ENCODE measurements at places on chromosomes 11 and 22.

GRCh38 chr22:42872821-42873220, 15.7 kb upstream of the ARFGAP3 start:
- DNase-seq = no peak

DNA sequence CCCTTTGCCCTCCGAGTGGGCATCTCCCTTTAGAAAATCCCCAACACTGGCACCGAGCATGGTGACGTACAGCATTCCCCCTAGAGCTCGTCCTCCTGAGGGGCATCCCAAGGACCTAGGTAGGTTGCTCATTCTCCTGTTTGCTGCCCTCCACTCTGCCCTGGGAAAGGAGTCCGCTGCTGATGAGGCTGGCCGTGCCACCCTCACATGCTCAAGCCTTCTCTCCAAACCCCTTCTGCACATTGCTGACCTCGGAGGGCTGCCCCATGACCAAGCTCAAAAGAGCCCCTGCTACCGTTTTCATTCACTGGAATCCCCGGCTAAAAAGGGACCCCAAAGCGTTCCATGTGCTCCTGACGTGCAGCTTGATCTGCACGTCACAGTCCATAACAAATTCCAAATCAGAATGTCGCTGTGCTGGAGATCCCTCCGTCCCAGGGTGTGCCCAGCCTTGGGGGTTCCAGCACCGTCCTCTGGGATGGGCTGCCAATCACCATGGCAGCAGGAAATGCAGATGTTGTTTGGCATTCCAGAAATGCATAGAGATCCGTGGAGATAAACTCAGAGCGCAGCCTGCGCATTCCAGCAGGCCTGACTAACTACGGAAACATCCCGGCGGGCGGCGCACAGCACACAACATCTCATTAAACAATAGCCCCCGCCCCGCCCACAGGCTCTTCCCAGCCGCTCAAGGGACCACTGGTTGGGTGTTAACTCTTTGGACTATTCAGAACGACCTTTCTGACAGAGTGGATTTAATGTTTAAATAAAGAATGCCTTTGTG, 26.3 kb upstream of the GNB1L start:
- DNase-seq = peak; percentile 93

- DNase-seq = no peak
Observed at GRCh38 chr11:17752144-17752543, 17.6 kb downstream of the KCNC1 start.

- no peak for DNase-seq
Observed at GRCh38 chr11:85961930-85962363, 106.8 kb downstream of the CCDC83 start.

- DNase-seq = no peak
Observed at GRCh38 chr11:8203414-8203715, 34.5 kb upstream of the RIC3 start.

DNA sequence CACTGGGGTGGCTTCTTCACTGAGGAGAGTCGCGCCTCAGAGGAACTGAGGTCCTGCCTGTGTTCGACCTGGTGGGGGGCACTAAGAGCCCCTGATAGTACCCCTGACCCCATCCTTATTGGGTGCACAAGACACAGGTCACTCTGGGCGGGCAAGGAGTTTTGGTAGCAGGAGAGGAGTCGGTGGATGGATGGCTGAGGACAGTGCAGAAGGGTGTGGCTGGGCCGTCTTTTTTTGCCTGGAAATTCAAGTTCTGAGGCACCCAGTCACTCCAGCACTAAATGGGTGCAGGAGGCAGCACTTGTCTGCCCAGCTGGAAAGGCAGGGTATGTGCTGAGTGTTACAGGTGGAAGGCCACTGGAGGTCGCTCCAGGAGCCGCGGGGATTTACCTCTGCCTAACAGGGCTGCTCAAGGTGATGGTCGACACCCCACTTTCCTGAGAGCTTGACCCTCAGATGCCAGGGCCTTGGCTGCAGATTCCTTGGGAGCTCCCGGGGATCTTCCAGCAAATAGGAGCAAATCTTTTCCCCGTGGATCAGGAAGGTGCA, 960 bp downstream of the TSSC4 start:
- no peak for DNase-seq

- DNase-seq = no peak
Observed at GRCh38 chr11:126059238-126059781, 3.4 kb downstream of the CDON start.

DNA sequence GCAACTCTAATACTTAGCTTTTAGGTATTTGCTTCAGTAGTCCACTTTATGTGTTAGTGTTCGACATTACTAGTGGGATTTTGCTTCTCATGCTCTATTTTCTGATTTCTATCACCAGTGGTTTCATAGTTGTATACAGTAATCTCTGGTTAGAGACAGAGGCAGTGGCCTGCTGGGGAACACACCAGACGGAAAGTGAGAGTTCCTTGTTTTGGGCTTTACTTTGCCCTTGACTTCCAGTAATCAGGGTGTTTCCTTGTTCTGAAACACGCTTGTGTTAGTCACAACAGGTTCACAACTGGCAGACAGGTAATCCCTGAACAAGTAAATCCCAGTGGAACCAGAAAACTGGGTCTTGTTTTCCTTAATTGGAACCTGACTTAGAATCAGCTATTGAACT, 56.0 kb downstream of the PACS1 start:
- DNase-seq = no peak

GRCh38 chr11:80155412-80156017, 714.7 kb upstream of the TENM4 start:
- DNase-seq = peak; percentile 34

DNA sequence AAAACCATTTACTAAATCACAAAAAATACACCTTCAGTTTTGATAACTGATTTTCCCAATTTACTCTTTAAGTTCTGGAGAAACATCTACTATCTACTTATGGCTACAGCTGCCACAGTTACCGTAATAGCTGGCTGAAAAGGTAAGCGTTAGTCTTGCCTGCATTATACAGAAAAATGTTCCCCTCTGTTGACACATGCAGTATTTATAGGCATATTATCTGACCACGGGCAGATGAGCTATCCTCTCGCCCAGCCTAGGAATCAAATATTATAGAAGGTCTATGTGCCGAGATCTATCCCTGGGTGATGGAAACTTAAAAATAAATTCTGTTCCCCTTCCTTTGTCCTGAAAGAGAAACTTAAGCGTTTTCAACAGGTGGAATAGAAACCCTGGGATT, 283.8 kb downstream of the CADM1 start:
- DNase-seq = no peak

GRCh38 chr11:114794048-114794684, 115.8 kb downstream of the NXPE2 start:
- no peak for DNase-seq

- peak; percentile 31 for DNase-seq
Observed at GRCh38 chr11:30855383-30856006, 269.3 kb upstream of the MPPED2 start.

- no peak for DNase-seq
Observed at GRCh38 chr11:48184452-48184851, 32.2 kb upstream of the OR4B1 start.

DNA sequence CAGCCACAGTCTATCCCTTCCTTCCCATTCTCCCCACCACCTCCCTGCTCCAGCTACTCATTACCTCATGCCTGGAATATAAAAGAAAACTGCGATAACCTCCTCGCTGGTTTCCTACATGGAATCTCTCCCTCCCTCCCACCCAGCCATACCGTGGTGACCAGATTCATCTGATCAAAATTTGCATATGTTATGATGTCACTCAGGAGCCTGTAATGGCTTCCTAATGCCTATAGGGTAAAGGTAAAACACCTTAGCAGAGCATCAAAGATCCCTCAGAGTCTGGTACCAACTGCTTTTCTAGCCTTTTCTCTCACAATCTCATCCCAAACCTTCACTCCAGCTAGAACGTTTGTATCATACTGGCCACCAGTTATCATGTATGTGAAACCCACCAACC, 19.6 kb downstream of the RTN4RL2 start:
- DNase-seq = no peak

DNA sequence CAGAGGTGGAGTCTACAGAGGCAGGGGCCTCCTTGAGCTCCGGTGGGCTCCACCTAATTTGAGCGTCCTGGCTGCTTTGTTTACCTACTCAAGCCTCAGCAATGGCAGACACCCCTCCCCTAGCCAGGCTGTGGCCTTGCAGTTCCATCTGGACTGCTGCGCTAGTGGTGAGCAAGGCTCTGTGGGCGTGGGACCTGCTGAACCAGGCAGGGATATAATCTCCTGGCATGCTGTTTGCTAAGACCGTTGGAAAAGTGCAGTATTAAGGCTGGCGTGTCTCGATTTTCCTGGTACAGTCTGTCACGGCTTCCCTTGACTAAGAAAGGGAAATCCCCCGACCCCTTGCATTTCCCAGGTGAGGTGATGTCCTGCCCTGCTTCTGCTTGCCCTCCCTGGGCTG, 77.7 kb downstream of the GDPD4 start:
- DNase-seq = peak; percentile 81

DNA sequence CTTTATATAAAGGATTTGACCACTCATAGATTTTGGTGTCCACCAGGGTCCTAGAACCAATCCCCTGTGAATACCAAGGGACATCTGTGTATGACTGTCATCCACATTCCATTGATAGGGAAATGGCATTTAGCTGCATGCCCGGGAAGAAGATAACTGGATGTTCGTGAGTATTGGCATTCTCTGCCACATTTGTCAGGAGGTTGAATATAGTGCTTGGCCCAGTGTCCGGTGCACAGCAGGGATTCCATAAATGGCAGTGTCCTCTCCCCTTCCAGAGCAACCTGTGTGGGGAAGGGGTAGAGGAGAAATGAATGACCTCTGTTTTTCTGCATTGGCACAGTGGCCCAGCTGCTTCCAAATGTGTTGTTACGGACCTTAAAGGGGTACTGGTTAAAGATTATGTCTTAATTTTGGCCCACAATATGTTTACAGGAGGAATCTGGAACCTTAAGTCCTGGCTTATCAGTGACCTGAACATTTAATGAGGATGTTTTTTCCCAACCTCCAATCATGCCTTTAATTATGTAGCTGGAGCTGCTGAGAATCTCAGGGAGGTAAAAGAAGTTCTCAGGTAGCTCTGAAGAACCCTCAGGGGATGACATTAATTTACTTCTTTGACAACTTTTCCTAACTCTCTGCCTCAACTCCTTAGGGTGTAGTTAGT, 33.6 kb upstream of the OR4B1 start:
- no peak for DNase-seq

- DNase-seq = no peak
Observed at GRCh38 chr22:22893891-22894739, 6.5 kb downstream of the IGLL5 start.

DNA sequence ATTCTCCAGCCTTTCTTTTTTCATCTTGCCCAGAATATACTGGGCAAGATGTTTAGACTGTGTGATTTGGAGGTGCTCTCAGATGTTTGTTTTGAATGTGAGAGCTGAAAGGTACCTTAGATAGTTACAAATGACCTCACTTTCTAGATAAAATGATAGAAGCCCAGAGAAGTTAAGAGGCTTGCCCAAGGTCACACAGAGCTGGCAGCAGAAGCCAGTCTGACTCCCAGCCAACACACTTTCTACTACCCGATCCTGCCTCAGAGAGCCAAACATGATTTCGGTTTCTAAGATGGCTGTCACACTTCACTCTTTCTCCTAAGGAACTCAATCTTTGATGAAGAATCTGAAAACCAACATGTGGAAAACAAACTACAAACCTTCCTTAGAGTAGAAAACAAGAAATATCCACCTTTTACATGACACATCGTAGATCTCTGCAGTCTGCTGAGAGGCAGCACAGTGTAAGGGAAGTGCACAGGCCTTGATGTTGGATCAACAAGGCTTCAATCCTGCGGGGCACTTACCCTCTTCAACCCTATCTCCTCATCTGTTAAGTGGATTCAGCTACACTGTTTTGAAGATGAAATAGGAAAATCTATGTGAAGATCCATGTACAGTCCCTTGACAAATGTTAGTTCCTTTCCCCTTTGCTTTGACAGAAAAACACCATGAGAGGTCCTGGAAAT, 58.6 kb downstream of the SYTL2 start:
- no peak for DNase-seq

DNA sequence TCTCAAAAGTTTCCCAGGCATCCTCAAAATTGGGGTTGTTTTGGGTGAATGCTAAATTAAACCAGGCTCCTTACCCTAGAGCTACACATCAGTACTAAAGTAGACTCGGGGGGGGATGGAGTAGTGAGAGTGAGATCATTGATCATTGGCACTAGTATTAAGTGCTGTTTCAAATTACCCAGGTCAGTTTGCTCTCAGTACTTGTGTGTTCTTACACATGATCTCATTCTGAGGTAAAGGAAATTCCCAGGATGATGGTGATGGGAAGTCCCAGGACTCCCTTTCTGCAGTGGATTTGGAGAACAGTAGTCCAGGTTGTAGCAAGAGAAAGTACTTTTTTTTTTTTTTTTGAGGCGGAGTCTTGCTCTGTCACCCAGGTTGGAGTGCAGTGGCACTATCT, 12.5 kb downstream of the RBM4 start:
- DNase-seq = peak; percentile 30

DNA sequence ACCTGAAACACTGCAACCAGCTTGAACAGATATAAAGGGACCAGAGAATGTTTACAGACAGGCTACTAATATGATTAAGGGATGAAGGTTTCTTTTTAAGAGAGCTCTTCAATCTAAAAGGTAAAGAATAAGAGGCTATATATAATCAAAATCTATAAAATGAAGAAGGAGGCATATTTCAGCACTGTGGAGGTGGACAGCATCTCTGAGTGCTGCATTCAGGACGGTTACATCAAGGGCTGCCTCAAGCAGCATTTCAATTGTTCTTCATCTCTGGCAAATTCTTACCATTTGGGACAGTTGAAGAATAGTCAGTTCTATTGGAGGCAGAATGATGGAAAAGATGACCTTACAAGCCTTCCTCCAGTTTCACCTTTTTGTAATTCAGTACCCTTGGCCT, 139.6 kb upstream of the LMO1 start:
- DNase-seq = peak; percentile 28
